ENCODE measurements at places on chromosomes 1 and 21.

GRCh38 chr1:244810221-244810620, 25.2 kb upstream of the COX20 start:
- no peaks in the 10 kb centered on the region for H3K36me3 ChIP-seq
- H3K27me3 ChIP-seq: peaks cover 7% of the 10 kb centered on the region
- no peak overlapping the region for H3K27ac ChIP-seq
- no peak overlapping the region for H3K4me3 ChIP-seq

- no peak for DNase-seq
- H3K4me3 ChIP-seq: no peak overlapping the region
- peaks cover 4% of the 10 kb centered on the region for H3K27me3 ChIP-seq
- H3K36me3 ChIP-seq: peaks cover 6% of the 10 kb centered on the region
- no peak overlapping the region for H3K27ac ChIP-seq
These were observed 3.5 kb downstream of the STK40 start for GRCh38 chr1:36382231-36382630.

- H3K36me3 ChIP-seq: peaks cover 33% of the 10 kb centered on the region
- DNase-seq: no peak
- no peak overlapping the region for H3K4me3 ChIP-seq
- no peak overlapping the region for H3K27ac ChIP-seq
- peaks cover 13% of the 10 kb centered on the region for H3K4me1 ChIP-seq
- H3K27me3 ChIP-seq: no peaks in the 10 kb centered on the region
These were observed 29.3 kb downstream of the AK2 start for GRCh38 chr1:33007190-33008050.

GRCh38 chr1:191419842-191420241, 738.4 kb upstream of the RGS18 start:
- no peaks in the 10 kb centered on the region for H3K27me3 ChIP-seq
- H3K27ac ChIP-seq: no peak overlapping the region
- no peak for DNase-seq
- no peaks in the 10 kb centered on the region for H3K36me3 ChIP-seq
- no peak overlapping the region for H3K4me3 ChIP-seq

GRCh38 chr1:15323351-15323988, 76.4 kb downstream of the FHAD1 start:
- no peaks in the 10 kb centered on the region for H3K36me3 ChIP-seq
- no peaks in the 10 kb centered on the region for H3K4me1 ChIP-seq
- peaks cover 14% of the 10 kb centered on the region for H3K27me3 ChIP-seq

- H3K27me3 ChIP-seq: no peaks in the 10 kb centered on the region
- no peak overlapping the region for H3K4me3 ChIP-seq
- H3K36me3 ChIP-seq: no peaks in the 10 kb centered on the region
- H3K27ac ChIP-seq: no peak overlapping the region
- peaks cover 5% of the 10 kb centered on the region for H3K4me1 ChIP-seq
These were observed 40.9 kb upstream of the RALGPS2 start for GRCh38 chr1:178684111-178684510.

DNA sequence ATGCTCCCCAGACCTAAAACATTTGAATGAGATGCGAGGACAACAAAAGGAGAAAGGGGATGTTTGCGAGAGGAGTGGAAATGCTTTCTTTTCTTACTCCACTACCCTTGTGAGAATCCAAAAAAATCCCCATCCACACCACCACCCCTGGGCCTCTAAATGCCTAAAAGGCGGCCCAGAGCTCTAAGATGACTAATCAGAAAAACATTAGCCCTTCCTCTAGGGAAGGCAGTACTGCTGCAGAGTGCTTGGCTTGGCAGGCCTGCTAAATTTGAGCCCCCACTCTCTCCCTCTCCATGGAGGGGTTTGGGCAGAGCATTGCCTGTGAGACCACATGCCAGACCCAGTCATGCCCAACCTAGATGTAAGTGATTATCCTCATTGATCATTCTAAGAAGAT, 347.9 kb downstream of the USH2A start:
- no peak overlapping the region for H3K27ac ChIP-seq
- no peak overlapping the region for H3K4me3 ChIP-seq
- DNase-seq: no peak
- no peaks in the 10 kb centered on the region for H3K36me3 ChIP-seq
- H3K4me1 ChIP-seq: no peaks in the 10 kb centered on the region

- no peak for DNase-seq
- H3K4me1 ChIP-seq: no peaks in the 10 kb centered on the region
- peaks cover 57% of the 10 kb centered on the region for H3K27me3 ChIP-seq
- no peak overlapping the region for H3K4me3 ChIP-seq
These were observed 11.3 kb upstream of the HEATR1 start for GRCh38 chr1:236615399-236616148.

GRCh38 chr1:113057006-113057405, 16.0 kb upstream of the LRIG2 start:
- no peak overlapping the region for H3K27ac ChIP-seq
- H3K4me3 ChIP-seq: no peak overlapping the region
- H3K27me3 ChIP-seq: no peaks in the 10 kb centered on the region
- no peaks in the 10 kb centered on the region for H3K36me3 ChIP-seq

- H3K27me3 ChIP-seq: no peaks in the 10 kb centered on the region
- no peak overlapping the region for H3K4me3 ChIP-seq
- DNase-seq: no peak
- peaks cover 49% of the 10 kb centered on the region for H3K36me3 ChIP-seq
These were observed 51.3 kb downstream of the ZNHIT6 start for GRCh38 chr1:85656948-85657347.

GRCh38 chr1:32100807-32101708, 6.8 kb upstream of the KPNA6 start:
- H3K4me1 ChIP-seq: peaks cover 3% of the 10 kb centered on the region
- no peaks in the 10 kb centered on the region for H3K27me3 ChIP-seq
- no peak overlapping the region for H3K27ac ChIP-seq
- no peak for DNase-seq
- peaks cover 2% of the 10 kb centered on the region for H3K36me3 ChIP-seq

DNA sequence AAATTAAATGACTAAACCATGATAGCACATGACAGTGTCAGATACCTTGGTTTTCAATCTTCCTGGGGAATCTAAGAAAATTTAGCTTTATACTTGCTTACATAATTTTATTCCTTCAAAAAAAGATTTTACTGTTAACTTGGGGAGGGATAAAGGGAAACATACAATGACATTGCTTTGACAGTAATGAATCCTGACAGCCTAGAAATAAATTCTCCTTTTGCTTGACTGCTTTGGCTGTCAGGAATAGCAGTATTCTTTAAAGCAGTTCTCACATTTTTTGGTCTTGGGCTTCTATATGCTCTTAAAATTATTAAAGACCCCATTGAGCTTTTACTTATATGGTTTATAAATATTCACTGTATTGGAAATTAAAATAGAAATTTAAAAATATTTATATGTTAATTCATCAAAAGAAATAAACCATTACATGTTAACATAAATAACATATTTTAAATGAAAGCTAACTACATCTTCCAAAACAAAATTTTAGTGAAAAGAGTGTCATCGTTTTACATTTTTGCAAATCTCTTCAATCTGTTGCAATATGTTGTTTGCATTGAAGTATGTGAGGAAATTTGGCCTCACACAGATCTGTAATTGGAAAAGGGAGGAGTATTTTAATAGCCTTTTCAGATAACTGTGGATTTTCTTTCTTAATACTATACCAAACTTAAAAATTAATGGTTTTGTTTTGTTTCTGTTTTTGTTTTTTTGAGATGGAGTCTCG, 16.1 kb downstream of the EPHX4 start:
- H3K36me3 ChIP-seq: no peaks in the 10 kb centered on the region
- no peak for DNase-seq
- no peak overlapping the region for H3K4me3 ChIP-seq
- peaks cover 2% of the 10 kb centered on the region for H3K4me1 ChIP-seq

DNA sequence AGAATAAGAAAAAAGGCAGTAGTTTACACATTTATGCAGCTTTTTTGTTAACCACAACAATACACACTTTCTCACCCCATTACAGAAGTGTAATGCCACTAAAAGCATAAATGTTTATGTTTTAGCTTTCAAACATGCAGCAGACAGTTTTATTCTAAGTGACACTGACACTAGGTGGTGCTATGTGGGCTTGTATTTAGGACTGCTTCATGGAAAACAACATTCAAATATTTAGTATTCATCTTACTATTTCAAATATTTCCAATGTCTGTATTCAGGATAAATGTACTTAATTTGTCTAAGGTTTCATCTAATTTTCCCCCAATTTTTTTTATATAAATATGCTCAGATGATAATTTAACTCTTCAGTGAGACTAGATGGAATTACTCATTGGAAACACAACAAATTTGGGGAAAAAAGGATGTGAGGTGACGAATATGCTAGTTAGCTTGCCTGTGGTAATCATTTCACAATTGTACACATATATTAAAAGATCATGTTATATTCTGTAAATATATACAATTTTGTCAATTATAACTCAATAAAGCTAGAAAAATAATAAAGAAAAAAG, 71.4 kb downstream of the USP1 start:
- no peak for DNase-seq
- H3K36me3 ChIP-seq: no peaks in the 10 kb centered on the region
- no peaks in the 10 kb centered on the region for H3K27me3 ChIP-seq
- H3K4me3 ChIP-seq: no peak overlapping the region
- H3K27ac ChIP-seq: no peak overlapping the region
- H3K4me1 ChIP-seq: no peaks in the 10 kb centered on the region

DNA sequence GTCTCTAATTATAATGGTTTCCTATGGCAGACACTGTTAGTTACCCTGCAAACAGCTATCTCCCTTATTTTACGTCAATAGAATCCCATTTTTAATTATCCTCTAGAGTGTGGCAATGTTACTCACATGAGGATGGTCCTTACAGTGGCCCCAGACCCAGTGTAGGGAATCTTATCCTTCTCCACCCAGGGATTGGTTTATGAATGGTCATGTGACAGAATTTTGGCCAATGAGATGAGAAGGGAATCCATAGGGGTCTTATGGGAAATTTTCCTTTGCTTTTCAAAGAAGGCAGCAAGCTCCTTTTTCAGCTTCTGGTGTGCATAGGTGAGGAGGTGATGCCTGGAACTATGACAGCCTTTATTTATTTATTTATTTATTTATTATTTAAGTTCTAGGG, 59.0 kb upstream of the HUNK start:
- DNase-seq: no peak
- H3K27ac ChIP-seq: no peak overlapping the region
- no peaks in the 10 kb centered on the region for H3K4me1 ChIP-seq

DNA sequence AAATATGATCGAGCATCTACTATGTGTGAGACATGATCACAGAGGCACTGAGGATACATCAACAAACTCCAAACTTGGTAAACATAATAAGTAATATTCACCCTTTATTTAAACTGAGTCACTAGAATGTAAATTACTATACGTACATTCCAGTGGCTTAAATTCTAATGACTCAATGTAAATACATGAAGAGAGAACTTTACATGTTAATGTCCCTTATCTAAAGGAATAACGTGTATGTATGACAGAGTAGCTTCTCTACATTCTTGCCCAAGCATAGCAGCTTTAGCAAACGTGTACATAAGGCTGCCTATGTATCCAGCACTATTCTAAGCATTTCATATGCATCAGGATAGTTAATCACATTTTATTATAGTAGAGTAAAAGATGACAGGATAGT, 111.8 kb upstream of the CYYR1 start:
- peaks cover 5% of the 10 kb centered on the region for H3K4me1 ChIP-seq
- H3K4me3 ChIP-seq: no peak overlapping the region
- peaks cover 2% of the 10 kb centered on the region for H3K36me3 ChIP-seq
- no peak for DNase-seq

DNA sequence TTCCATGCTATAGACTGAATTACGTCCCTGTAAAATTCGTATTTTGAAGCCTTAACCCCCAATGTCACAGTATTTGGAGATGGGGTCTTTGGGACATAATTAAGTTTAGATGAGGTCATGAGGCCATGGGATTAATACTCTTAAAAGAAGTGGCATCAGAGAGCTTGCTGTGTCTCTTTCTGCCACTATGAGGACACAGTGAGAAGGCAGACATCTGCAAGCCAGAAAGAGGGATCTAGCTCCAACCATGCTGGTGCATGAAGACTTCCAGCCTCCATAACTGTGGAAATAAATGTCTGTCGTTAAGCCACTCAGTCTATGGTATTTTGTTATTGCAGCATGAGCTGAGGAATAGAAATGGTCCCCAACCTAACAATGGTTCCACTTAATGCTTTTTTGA, 99.0 kb downstream of the LTN1 start:
- DNase-seq: no peak
- no peak overlapping the region for H3K27ac ChIP-seq
- H3K4me3 ChIP-seq: no peak overlapping the region
- no peaks in the 10 kb centered on the region for H3K36me3 ChIP-seq
- peaks cover 2% of the 10 kb centered on the region for H3K27me3 ChIP-seq

GRCh38 chr1:198606020-198606438, 32.8 kb upstream of the PTPRC start:
- H3K27me3 ChIP-seq: no peaks in the 10 kb centered on the region
- H3K4me3 ChIP-seq: peak overlapping the region; percentile 25
- no peak for DNase-seq
- H3K4me1 ChIP-seq: peaks cover 67% of the 10 kb centered on the region
- peaks cover 25% of the 10 kb centered on the region for H3K36me3 ChIP-seq

DNA sequence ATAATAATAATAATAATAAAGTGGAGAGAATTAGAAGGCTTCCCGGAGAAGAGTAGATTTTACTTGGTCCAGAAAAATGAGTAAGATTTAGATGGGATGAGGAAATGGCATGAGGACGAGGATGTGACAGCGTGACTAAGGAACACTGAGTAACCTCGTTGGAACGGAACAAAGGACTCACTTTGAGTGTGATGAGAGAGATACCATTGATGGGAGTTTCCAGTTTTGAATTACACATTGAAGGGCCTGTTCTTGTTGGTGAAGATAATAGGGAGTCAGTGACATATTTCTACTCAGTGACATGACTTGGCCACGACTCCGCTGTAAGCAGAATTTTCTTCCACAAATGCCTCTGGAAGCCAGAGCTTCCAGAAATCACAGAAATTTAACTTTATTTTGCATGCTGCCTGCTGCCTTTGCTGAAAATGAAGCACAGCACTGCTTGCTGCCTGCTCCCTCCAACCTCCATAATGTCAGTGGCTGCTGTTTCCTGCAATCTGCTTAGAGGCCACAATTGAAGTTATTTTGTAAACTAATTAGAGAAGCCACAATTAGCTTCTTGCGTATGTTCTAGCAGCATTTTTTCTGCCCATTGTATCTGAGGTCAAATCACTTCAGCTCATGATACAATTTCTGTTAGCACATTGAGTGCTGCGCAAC, 33.7 kb upstream of the FBXO28 start:
- no peak overlapping the region for H3K4me3 ChIP-seq
- H3K4me1 ChIP-seq: no peaks in the 10 kb centered on the region
- H3K27ac ChIP-seq: no peak overlapping the region
- H3K27me3 ChIP-seq: peaks cover 6% of the 10 kb centered on the region
- DNase-seq: no peak

All from activated naive CD8-positive, alpha-beta T cell treated with anti-CD3 and anti-CD28 coated beads for 36 hours (primary cell).